ENCODE measurements at places on chromosomes 1 and 21.
A peak's percentile ranks its signal among the peaks of the same experiment; 100 is the strongest.

GRCh38 chr1:147341246-147341645, 98.8 kb downstream of the CHD1L start:
- no peak for DNase-seq

GRCh38 chr1:11321656-11322491, 48.9 kb downstream of the UBIAD1 start:
- no peak for DNase-seq

GRCh38 chr1:246687002-246687401, 37.2 kb upstream of the SCCPDH start:
- no peak for DNase-seq

- no peak for DNase-seq
Observed at GRCh38 chr1:229863651-229864545, 203.1 kb upstream of the GALNT2 start.

- DNase-seq, result peak; percentile 75
Observed at GRCh38 chr1:37574834-37575480, 18.2 kb downstream of the DNALI1 start.

- no peak for DNase-seq
Observed at GRCh38 chr1:2452201-2452931, 23.7 kb upstream of the PLCH2 start.

GRCh38 chr1:116386042-116386441, 13.0 kb downstream of the ATP1A1 start:
- DNase-seq, result no peak

DNA sequence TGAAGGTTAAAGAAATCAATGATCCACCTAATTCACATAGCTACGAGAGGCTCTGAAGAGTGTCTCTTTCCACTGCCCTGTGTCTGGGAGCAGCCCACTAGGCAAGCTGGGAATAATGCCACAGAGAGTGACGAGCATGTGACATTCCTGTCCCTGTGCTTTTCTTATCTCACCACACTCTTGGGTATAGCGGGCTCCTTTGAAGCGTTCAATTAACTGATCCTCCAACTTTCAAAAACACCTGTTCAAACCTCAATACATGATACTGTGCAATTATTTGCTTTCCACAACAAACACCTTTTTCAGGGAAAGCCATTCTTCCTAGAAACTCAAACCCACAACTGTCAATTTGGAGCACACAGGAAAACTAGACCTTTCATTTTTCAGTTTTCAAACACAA, 43.4 kb downstream of the PLPP3 start:
- no peak for DNase-seq

Data from fibroblast of skin of left quadriceps (primary cell).